Activated CD4-positive, alpha-beta T cell treated with anti-CD3 and anti-CD28 coated beads for 36 hours (primary cell): ENCODE measurements at places on chromosomes 1 and 21. TPM values are rescaled to one million over a fixed set of nuclear protein-coding genes. Genes with fewer than 3 reads are reported as not detected.
A peak's percentile ranks its signal among the peaks of the same experiment; 100 is the strongest.

RXRG gene
- total RNA-seq: 0.16 TPM

UBL4B gene
- total RNA-seq: not detected

- H3K4me1 ChIP-seq: no peaks in the 10 kb centered on the region
- no peaks in the 10 kb centered on the region for H3K27me3 ChIP-seq
- no peak overlapping the region for H3K27ac ChIP-seq
- no peak overlapping the region for H3K4me3 ChIP-seq
These were observed 633.4 kb downstream of the LTN1 start for GRCh38 chr21:28359300-28359699.

- no peak overlapping the region for H3K27ac ChIP-seq
- H3K36me3 ChIP-seq: no peaks in the 10 kb centered on the region
These were observed 380.9 kb upstream of the PTBP2 start for GRCh38 chr1:96340686-96341085.

DNA sequence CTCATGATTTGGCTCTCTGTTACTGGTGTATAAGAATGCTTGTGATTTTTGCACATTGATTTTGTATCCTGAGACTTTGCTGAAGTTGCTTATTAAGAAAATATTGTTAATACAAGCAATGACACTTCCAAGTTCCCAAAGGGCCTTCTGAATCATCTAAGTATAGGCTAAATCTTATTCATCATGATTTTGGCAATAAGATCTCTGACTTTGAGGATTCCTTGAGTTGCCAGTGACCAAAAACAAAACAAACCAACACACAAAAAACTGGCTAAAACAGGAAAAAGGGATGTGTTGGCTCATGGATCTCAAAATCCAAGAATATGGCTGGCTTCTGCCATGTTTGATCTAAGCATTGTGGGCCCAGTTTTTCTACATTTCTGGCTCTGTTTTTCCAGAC is 163.4 kb downstream of the HHIPL2 start:
- no peaks in the 10 kb centered on the region for H3K36me3 ChIP-seq
- no peaks in the 10 kb centered on the region for H3K27me3 ChIP-seq
- DNase-seq: no peak
- no peak overlapping the region for H3K27ac ChIP-seq
- no peaks in the 10 kb centered on the region for H3K4me1 ChIP-seq

DNA sequence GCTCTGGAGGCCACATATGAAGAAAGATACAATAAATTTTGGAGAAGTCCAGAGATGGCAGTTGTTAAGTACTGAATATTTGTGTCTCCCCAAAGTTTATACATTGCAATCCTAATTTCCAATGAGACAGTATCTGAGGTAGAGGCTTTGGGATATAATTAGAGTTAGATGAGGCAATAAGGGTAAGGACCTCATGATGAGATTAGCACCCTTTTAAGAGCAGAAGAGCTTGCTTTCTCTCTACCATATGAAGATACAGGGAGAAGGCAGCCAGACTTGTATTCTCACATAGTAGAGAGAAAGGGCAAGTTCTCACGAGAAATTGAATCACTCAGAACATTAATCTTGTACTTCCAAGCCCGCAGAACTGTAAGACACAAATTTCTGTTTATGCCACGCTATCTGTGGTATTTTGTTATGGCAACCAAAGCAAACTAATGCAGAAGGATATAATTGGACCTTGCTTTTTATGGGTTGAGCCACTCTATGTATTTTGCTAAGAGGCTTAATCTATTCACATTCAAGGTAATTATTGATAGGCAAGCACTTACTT is 430.1 kb downstream of the KCNT2 start:
- no peak overlapping the region for H3K27ac ChIP-seq
- no peak for DNase-seq
- H3K36me3 ChIP-seq: no peaks in the 10 kb centered on the region

DNA sequence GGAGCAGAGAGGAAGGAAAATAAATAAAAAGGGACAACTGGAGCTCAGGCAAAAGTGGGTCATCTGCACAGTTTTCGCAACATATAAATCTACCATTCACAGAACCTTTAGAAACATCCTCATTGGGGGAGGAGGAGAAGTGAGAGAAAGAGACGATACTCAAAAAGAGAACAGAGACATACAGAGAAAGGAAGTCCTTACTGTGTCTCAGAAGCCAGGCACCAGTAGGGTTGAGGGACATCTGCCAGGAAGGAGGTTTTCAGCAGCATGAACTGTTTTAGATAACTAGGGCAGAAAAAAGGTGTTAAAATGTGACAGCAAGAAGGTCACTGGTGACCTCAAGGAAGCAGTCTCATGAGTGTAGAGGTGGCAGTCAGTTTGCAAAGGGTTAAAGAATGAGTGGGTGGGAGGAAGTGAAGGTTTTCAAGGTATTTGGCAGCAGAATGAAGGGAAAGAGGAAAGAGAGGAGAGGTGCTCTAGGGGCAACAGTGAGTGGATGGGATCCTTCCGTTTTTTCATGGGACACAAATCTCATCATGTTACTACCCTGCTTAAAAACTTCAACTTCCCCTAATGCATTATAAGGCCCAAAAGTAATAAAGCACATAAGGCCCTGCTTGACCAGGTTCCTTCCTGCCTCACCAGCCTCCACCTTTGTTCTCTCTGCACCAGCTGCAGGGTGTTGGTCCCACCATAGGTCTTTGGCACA is 9.5 kb downstream of the JAK1 start:
- no peak overlapping the region for H3K27ac ChIP-seq
- H3K4me1 ChIP-seq: peaks cover 61% of the 10 kb centered on the region
- no peak overlapping the region for H3K4me3 ChIP-seq
- H3K36me3 ChIP-seq: peaks cover 5% of the 10 kb centered on the region
- peak; percentile 75 for DNase-seq
- no peaks in the 10 kb centered on the region for H3K27me3 ChIP-seq

- H3K27me3 ChIP-seq: no peaks in the 10 kb centered on the region
- peaks cover 3% of the 10 kb centered on the region for H3K4me1 ChIP-seq
- peaks cover 7% of the 10 kb centered on the region for H3K36me3 ChIP-seq
- DNase-seq: no peak
These were observed 25.1 kb upstream of the GPR88 start for GRCh38 chr1:100512803-100513352.

DNA sequence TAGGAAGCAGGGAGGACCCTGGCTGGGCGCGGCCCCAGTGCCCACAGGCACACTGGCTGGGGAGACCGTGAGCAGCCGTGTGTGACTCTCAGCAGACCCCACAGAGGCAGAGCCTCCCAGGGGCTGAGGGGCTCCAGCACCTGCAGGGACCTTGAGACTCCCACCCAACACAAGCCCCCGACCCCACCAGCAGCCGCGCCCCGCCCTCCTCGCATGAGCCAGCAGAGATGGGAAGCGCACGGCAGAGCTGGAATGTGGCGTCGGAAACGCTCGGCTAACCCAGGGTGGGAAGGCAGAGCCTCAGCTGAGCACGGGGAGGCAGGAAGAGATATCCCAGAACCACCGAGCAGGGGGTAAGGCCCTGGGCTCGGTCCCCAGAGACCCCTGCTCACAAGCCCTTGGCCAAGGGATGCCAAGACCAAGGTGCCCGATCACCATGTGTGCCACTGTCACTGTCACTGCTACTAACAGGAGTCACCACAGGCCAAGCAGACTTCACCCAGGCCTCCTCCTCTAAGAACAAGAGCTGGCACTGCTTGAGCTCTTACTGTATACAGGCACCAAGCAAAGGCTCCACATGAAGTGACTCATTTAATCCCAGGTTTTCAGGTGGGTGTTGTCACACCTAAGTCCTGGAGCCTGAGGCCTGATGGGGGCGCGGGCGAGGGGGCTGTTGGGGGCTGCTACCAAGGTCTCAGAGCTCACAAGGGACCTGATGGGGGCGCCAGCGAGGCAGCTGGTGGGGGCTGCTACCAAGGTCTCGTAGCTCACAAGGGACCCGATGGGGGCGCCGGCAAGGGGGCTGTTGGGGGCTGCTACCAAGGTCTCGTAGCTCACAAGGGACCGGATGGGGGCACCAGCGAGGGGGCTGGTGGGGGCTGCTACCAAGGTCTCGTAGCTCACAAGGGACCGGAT is 20.1 kb downstream of the MEGF6 start:
- no peak overlapping the region for H3K4me3 ChIP-seq
- no peak for DNase-seq
- no peaks in the 10 kb centered on the region for H3K27me3 ChIP-seq
- no peaks in the 10 kb centered on the region for H3K36me3 ChIP-seq
- H3K4me1 ChIP-seq: no peaks in the 10 kb centered on the region
